ENCODE measurements at places on chromosomes 1 and 21. TPM values are rescaled to one million over a fixed set of nuclear protein-coding genes. Genes with fewer than 3 reads are reported as not detected.

PEA15 gene
- 135 TPM for total RNA-seq

NFASC gene
- total RNA-seq: 19.0 TPM

DCDC2B gene
- 13.3 TPM for total RNA-seq

DNA sequence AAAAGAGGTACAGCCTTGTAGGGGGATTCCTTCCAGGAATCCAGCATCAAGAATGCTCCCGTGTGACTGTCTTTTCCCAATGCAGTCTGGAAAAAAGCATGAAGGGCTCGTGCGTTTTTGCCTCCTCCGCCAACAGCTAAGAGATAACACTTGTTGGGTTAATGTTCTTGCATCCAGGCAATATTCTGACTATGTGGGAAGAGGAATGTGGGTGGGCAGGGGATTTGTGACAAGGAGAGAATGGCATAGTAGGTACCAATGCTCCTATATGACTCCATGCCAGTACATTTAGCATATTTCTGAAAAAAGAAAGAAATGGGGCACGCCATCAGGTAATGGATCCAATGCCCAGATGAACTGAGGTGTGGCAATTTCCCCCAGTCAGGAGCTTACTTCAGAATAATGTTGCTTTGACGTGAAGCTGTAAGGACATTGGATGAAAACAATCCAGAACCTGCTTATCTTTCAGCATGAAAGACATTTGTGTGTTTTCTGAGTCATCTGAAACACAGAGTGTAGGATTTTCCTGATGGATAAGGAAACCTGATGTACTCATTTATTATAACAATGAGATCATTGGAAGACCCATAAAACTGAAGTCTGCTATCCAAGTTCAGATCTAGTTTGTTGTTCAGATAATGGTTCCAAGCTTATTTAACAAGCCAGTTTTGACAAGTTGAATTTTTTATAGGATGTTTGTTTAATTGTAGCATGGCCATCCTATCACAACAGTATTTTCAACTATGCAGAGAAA, 105.5 kb downstream of the LYPLAL1 start:
- H3K27ac ChIP-seq: no peak overlapping the region
- no peak for DNase-seq
- H3K27me3 ChIP-seq: no peaks in the 10 kb centered on the region
- H3K4me3 ChIP-seq: no peak overlapping the region

- H3K27ac ChIP-seq: no peak overlapping the region
- H3K4me3 ChIP-seq: no peak overlapping the region
- H3K4me1 ChIP-seq: peaks cover 7% of the 10 kb centered on the region
- no peaks in the 10 kb centered on the region for H3K36me3 ChIP-seq
- no peaks in the 10 kb centered on the region for H3K27me3 ChIP-seq
- no peak for DNase-seq
These were observed 27.2 kb upstream of the CAPZB start for GRCh38 chr1:19512545-19512944.

IPO13 gene
- 20.8 TPM for total RNA-seq

- H3K27ac ChIP-seq: no peak overlapping the region
- H3K4me1 ChIP-seq: no peaks in the 10 kb centered on the region
- DNase-seq: no peak
- no peaks in the 10 kb centered on the region for H3K27me3 ChIP-seq
These were observed 24.0 kb upstream of the ADARB1 start for GRCh38 chr21:45050345-45050796.

TDRD5 gene
- total RNA-seq: 0.12 TPM

- no peaks in the 10 kb centered on the region for H3K36me3 ChIP-seq
- H3K4me3 ChIP-seq: no peak overlapping the region
- H3K4me1 ChIP-seq: no peaks in the 10 kb centered on the region
- H3K27me3 ChIP-seq: no peaks in the 10 kb centered on the region
These were observed 356.4 kb upstream of the PLXNA2 start for GRCh38 chr1:208600456-208601190.

DNA sequence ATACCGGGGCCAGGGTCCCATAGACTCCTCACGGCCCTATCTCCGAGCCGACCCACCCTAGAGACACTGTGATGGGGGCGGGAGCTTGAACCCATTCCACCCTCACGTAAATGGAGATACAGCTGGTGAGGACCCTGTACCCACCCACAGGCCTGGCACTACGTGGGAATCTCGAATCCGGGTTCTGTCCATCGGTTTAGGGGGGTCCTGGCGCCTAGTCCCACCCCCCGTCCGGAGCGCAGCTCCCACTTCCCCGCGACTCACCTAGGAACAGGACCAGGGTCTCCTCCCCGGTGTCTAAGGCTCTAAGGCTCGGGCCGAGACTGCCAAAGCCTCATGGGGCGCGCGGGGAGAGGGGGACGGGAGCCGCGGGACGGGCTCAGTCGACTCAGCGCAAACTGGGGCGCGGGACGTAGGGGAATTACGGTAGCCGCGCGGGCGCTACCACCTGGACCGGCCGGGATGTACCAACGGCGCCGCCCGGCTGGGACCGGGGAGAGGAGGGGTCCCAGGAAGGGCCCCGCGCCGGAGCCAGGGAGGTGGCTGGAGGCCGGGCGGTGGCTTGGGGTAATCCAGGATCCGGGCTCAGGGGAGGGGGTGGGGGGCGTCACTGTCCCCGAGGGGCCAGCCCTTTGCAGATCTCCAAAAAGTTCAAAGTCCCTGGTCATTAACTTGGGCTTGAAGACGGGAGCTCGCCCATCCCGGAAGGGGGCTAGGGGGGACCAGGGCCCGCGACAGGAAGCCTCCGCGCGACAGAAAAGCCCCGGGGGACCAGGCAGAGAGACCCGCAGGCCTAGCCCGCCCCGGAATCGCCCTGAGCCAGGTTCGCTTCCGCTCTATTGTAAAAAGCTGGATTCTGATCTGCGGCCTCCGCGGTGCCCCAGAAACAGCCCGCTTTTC, 1.0 kb downstream of the PLEKHG5 start:
- H3K27me3 ChIP-seq: no peaks in the 10 kb centered on the region
- peak overlapping the region; percentile 65 for H3K4me3 ChIP-seq
- peaks cover 3% of the 10 kb centered on the region for H3K4me1 ChIP-seq
- H3K27ac ChIP-seq: no peak overlapping the region
- H3K36me3 ChIP-seq: no peaks in the 10 kb centered on the region

PTAFR gene
- total RNA-seq: 1.7 TPM

- no peak overlapping the region for H3K4me3 ChIP-seq
- no peak overlapping the region for H3K27ac ChIP-seq
- H3K4me1 ChIP-seq: no peaks in the 10 kb centered on the region
- no peaks in the 10 kb centered on the region for H3K36me3 ChIP-seq
These were observed 42.9 kb downstream of the UMODL1 start for GRCh38 chr21:42113926-42114409.

DNA sequence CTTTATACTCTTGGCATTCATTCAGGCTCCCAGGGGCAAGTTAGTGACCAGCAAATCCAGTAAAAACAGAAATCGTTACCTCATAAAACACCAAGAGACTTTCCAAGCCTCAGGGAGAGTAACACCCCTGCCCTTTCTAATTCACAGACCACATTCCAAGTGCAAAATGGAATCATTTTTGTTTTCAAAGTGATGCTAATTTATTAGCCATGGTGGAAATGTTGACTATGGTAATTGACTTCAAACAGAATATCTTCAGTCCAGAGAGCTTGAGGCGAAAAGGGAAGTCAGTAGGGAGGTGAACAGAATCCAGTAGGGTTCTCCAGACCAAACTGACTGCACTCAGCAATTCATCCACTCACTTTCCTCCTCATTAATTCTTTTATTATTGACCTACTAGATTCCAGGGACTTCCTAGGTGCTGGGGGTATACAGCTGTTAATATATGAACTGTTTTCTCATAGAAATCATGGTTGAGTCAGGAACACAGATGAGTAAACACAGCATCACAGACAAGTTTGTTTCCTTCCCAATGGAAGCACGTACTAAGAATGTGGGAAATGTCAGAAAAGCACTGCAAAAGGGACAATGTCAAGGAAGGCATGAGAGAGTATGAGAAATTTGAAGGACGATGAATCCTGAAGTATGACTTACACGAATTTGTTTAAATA, 388.5 kb upstream of the C1orf87 start:
- DNase-seq: no peak
- no peaks in the 10 kb centered on the region for H3K27me3 ChIP-seq
- H3K4me1 ChIP-seq: no peaks in the 10 kb centered on the region

DNA sequence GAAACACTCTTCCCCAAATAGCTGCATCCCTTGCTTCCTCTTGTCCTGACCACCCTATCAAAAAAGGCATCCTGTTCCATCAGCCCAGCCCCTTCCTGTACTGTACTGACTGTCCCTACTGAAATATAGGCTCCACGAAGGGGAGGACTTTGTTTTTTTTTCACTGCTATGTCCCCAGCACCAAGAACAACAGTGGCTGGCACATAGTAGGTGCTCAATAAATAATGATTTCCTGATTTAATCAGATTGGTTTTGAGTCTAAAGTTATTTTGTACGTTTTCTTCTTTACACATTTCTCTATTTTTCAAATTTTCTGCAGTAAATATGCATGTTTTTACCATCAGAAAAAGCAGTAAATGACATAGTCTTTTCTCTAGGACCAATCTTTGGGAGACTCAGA, 73.9 kb downstream of the CD58 start:
- no peaks in the 10 kb centered on the region for H3K36me3 ChIP-seq
- H3K4me3 ChIP-seq: no peak overlapping the region
- no peak overlapping the region for H3K27ac ChIP-seq
- H3K4me1 ChIP-seq: no peaks in the 10 kb centered on the region
- no peaks in the 10 kb centered on the region for H3K27me3 ChIP-seq

DNA sequence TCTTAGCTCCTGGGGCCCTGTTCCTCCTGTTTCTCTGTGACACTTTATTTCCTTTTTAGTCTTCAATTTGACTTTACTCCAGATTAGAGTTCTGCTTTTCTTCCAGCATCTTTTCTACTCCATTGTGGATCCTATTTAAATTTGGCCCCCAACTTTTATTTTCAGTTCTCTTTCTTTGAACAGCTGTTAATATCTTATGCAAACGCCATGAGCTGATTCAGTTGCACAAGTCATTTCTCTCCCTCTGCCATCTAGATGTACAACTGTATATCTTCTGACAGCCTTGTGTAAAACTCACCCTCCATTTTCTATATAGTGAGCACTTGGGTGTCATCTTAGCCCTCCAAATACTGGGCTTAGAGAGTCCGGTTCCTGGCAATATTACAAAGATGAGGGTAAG, 42.2 kb downstream of the SPATA17 start:
- no peaks in the 10 kb centered on the region for H3K4me1 ChIP-seq
- no peak for DNase-seq
- H3K4me3 ChIP-seq: no peak overlapping the region
- H3K36me3 ChIP-seq: no peaks in the 10 kb centered on the region

PLA2G2C gene
- not detected for total RNA-seq

WDR47 gene
- total RNA-seq: 21.3 TPM

TRIM62 gene
- 7.0 TPM for total RNA-seq

LYSMD1 gene
- 12.6 TPM for total RNA-seq

DNA sequence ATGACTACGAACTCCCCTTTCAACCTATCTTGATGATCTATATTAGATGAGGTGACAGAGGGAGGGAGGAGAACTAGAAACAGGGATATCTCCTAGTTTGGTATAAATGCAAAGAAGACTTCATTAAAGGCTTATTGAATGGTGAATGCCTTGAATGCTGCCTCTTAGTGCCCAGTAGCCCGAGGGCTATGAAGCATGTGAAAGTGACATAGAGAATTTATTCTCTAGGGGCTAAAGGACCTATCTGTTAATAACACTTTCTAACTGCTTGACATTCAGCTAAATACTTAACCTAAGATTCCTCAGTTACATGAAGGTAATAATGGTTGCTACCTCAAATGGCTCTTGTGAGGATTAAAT, 764.1 kb downstream of the LTN1 start:
- no peaks in the 10 kb centered on the region for H3K36me3 ChIP-seq
- H3K4me1 ChIP-seq: no peaks in the 10 kb centered on the region
- H3K27me3 ChIP-seq: no peaks in the 10 kb centered on the region
- no peak overlapping the region for H3K27ac ChIP-seq

TIE1 gene
- total RNA-seq: 29.3 TPM

- H3K27ac ChIP-seq: no peak overlapping the region
- H3K36me3 ChIP-seq: no peaks in the 10 kb centered on the region
- no peak overlapping the region for H3K4me3 ChIP-seq
- H3K4me1 ChIP-seq: peaks cover 32% of the 10 kb centered on the region
- peak; percentile 45 for DNase-seq
- H3K27me3 ChIP-seq: no peaks in the 10 kb centered on the region
These were observed 13.7 kb upstream of the SRP9 start for GRCh38 chr1:225763716-225764548.

GRCh38 chr1:54498383-54499096, 49.5 kb upstream of the ACOT11 start:
- no peaks in the 10 kb centered on the region for H3K27me3 ChIP-seq
- H3K27ac ChIP-seq: no peak overlapping the region
- no peaks in the 10 kb centered on the region for H3K4me1 ChIP-seq
- no peaks in the 10 kb centered on the region for H3K36me3 ChIP-seq
- no peak for DNase-seq

- H3K27me3 ChIP-seq: no peaks in the 10 kb centered on the region
- no peak for DNase-seq
- H3K27ac ChIP-seq: no peak overlapping the region
These were observed 115.6 kb downstream of the APP start for GRCh38 chr21:26055010-26055409.

- H3K36me3 ChIP-seq: no peaks in the 10 kb centered on the region
- H3K4me1 ChIP-seq: peaks cover 3% of the 10 kb centered on the region
- DNase-seq: no peak
- no peak overlapping the region for H3K27ac ChIP-seq
- no peak overlapping the region for H3K4me3 ChIP-seq
These were observed 11.8 kb upstream of the NTMT2 start for GRCh38 chr1:170133766-170134495.

ESPN gene
- 0.51 TPM for total RNA-seq

RGL1 gene
- 21.7 TPM for total RNA-seq

TFF3 gene
- 12.0 TPM for total RNA-seq

KIF2C gene
- 1.4 TPM for total RNA-seq

GRCh38 chr1:182093781-182094180, 32.3 kb upstream of the ZNF648 start:
- no peak overlapping the region for H3K4me3 ChIP-seq
- no peaks in the 10 kb centered on the region for H3K36me3 ChIP-seq
- no peak for DNase-seq
- H3K27ac ChIP-seq: no peak overlapping the region
- H3K27me3 ChIP-seq: no peaks in the 10 kb centered on the region

RNU1-4 gene
- total RNA-seq: 2,112 TPM

DNA sequence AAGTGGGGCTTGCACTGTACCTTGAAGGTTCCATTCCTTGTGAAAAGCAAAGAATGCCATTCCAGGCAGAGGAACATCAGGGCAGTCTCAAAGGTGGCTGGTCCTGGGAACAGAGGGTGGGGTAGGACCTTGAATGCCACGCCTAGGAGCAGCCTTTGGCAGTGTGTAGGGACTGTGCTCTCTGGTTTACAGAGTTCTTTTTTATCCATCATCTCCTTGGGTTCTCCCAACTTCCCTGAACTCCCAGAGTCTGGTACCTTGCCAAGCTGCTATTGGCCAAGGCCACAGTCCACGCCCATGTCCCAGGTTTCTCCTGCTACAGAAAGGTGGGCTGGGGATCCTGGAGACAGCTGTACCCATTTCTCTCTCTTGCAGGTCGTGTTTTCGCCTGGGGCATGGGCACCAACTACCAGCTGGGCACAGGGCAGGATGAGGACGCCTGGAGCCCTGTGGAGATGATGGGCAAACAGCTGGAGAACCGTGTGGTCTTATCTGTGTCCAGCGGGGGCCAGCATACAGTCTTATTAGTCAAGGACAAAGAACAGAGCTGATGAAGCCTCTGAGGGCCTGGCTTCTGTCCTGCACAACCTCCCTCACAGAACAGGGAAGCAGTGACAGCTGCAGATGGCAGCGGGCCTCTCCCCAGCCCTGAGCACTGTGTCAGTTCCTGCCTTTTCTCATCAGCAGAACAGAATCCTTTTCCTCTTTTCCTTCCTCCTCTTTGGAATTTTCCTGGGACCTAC, 15.3 kb upstream of the TRNAU1AP start:
- no peak for DNase-seq
- H3K4me3 ChIP-seq: no peak overlapping the region
- H3K27ac ChIP-seq: no peak overlapping the region
- no peaks in the 10 kb centered on the region for H3K36me3 ChIP-seq
- H3K27me3 ChIP-seq: no peaks in the 10 kb centered on the region

TSPAN1 gene
- total RNA-seq: 26.9 TPM

S100A14 gene
- total RNA-seq: 2.9 TPM
